NCI-H1092 (cell line): ENCODE measurements at places on chromosomes 6 and 20.

GRCh38 chr6:147117011-147117410 is 87.2 kb upstream of the STXBP5 start:
- DNase-seq = no peak

DNA sequence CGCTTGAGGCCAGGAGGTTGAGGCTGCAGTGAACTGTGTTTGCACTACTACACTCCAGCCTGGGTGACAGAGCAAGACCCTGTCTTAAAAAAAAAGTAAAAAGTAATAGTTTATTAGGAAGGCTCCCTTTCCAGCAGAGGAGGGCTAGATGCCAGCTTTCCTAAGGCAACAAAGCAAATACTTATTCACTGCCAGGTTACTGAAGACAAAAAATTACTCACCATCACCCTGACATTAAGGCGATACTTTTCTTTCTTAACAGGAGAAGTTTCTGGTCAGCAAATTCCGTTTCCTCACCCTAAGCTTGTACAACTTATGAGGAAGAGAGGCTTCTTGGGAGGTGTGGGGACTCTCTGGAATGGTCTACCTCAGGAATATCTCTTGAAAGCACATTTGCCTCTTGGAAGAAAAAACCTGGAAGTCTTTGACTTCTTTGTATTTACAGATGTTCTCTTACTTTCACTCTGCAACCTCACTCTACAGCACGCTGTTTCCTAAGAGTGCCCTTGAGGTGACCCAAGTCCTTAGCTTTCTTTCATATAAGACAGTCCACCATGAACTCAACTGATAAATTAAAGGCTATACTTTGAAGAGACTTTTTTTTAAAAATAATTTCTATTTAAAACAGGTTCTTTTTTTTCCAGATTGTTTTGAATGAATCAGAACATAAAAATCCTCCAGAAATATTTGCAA is 52.9 kb upstream of the TRAF3IP2 start:
- DNase-seq = no peak

GRCh38 chr20:4989570-4989969 is 11.7 kb downstream of the SLC23A2 start:
- DNase-seq = no peak

DNA sequence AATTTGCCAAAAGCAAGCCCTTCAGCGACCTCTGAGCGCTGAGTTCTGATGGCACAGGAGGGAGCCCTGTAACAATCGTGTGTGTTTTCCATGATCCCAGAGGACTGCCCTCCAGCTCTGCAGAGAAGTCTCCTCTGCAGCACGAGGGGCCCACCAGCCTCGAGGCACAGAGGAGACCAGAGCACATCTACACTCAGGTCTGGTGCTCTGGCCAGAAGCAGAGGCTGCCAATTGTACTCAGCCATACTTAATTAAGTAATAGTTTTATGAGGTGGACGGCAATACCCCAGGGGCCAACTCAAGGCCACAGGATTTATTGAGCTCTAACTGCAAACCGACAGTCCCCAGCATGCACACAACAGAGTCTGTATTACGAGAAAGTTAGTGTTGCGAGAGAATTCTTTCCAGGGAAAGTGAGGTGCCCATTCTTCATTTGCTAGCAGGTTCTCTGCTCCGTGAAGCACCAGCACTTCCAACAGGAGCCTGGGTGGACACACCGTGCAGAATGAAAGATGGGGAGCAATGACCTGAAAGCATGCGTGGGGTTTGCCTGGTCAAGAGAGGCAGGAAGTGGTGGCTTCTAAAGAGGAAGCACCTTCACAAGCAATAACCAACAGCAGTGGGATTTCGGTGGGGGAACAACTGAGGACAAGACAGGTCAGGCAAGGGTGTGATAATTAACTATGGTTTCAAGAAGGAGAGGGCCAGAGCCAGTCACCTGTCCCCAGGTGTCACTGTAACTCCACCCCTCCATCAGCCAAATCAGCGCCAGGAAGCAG is 92.8 kb upstream of the FOXC1 start:
- no peak for DNase-seq

DNA sequence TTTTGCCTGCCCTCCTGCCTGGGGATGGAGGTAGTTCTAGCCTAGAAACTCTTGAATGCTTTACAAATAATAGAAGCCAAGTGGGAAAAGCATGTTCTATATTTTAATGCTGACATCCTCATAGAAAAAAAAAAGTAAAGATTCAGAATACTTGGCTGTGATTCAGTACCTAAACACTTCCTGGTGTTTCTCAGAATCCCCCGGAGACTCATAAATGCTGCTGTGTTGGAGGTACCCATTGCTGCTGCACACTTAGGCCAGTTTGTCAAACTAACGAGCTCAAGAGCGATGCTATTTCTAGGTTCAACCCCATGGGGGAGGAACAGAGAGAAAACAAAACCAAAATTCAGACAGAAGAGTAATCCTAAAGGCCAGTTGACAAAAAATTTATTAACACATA is 38.8 kb upstream of the ZFP64 start:
- DNase-seq = no peak

DNA sequence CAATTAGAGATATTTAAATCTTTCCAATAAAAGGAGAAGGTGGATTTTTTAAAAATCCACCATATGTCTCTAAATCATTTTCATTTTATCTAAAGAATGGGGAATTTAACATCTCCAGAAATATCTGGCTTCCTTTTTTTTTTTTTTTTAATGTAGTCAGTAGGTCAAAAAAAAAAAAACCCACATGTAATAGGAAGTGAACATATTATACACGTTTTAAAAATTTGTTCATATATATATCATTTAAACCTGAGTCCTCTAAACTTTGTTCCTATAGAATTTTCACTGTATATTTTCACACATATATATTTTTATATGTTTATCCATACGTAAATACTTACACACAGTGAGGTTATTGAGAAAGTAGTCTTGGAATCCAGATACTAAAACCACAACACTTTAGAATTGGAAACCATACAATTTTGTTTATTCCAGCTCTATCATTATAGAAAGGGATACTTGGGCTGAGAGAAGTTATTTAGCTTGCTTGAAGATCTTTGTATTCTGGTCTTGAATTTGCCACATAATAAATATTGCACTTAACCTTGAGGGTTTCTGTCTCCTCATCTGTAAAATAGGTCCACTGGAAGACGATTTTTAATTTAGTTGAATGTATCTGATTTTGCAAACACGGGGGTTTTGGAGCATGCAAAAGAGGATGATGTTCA is 62.1 kb upstream of the ZNF217 start:
- no peak for DNase-seq

- DNase-seq = no peak
These were observed 842 bp downstream of the SLC25A27 start for GRCh38 chr6:46653439-46654195.

GRCh38 chr20:3543901-3544507 is 73.2 kb downstream of the ATRN start:
- DNase-seq = no peak

DNA sequence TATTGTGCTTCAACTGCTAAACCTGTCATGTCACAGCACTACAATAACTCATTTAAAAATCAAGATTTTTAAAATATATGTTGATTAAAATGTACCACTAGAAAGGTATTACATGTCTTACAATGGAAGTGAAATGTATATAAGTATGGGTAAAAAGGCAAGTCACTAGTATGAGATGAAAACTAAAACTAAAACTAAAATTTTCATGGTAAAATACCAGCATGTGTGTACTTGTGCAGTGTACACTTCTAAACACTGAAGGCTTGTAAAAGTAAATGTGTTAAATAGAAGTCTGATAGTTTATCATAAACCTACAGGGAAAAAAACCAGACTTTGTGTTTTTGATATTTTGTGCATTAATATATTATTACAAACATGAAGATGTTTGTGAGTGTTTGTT is 13.7 kb upstream of the TMEM244 start:
- no peak for DNase-seq

DNA sequence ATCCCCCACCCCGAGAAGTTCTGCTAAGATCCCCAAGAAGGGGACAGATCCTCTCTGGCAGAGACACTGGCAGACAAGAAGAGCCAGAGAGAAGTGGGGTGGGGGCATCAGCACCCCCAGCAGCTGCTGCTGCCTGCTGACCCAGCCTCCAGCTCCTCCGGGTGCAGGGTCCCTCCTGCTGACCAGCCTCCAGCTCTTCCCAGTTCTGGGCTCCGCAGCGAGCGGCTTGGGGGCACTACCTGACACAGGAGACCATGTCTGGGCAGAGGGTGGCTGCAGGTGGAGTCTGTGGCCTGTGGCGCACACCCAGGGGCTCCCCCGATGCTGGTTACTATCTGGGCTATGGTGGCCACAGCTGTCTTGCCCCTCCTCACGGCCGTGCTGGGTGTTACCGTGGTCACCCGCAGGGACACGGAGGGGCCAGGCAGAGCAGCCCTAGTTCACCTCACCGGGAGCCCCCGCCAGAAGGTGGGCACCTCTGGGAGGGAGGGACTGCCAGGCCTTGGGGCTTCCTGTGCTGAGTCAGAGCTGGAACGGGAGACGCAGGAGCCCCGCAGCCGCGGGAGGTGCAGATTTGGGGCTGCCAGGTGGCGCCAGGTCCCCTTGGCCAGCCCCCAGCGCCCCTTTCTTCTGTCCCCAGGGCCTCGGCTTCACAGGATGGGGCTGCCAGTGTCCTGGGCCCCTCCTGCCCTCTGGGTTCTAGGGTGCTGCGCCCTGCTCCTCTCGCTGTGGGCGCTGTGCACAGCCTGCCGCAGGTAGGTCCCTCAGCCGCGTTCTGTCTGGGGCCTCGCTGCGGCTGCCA is 630 bp downstream of the LIME1 start:
- DNase-seq = no peak

GRCh38 chr6:148596891-148597455 is 149.9 kb upstream of the UST start:
- no peak for DNase-seq

DNA sequence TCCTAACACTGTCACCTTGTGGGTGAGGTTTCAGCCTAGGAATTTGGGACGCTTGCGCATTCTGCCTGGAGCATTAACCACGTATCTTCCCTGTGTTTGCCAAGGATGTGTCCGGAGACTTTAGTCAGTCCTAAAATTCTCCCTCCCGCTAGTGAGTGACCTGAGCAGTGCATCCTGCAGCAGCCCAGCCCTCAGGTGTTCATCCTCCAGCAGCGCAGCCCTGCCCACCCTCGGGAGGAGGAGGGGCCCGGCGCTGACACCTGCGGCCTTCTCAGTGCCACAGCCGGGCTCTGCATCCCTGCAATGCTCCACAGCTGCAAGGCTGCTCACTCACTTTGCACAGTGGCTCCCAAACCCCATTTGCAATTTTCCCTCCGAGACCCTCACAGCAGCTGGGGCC is 79.5 kb downstream of the ERMARD start:
- DNase-seq = no peak

GRCh38 chr20:59804871-59805665 is 128.4 kb downstream of the SYCP2 start:
- no peak for DNase-seq

DNA sequence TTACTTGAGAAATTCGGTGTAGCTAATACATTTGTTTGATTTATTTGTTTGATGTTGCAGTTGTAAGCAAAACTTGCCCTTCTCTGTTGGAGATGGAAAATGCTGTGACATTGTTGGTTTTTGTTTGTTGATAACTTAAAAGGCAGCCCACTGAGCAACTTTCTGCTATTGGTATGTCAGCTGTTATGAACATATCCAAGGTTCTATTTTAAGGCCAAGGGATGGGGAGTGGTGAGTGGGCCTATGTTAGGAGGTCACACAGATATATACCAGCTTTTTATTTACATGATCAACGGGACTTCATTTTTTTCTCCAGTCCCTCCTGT is 5.7 kb downstream of the QKI start:
- no peak for DNase-seq

DNA sequence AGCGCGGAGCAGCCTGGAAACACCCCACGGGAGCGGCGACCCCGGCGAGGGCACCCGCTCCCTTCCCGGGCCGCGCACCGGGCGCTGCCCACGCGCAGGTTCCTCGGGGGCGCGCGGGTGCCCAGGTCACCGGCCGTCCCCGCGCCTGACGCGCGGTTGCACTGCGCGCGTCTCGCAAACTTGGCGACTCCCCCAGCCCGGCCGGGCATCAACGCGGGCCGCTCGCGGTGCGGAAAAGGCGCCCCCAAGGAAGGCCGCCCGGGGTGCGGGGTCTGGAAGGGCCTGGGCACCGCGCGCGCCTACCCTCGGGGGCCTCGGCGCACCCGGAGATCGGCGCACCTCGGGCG is 555 bp upstream of the ZBTB46 start:
- no peak for DNase-seq

GRCh38 chr6:166005401-166005943 is 162.2 kb downstream of the TBXT start:
- DNase-seq = no peak

DNA sequence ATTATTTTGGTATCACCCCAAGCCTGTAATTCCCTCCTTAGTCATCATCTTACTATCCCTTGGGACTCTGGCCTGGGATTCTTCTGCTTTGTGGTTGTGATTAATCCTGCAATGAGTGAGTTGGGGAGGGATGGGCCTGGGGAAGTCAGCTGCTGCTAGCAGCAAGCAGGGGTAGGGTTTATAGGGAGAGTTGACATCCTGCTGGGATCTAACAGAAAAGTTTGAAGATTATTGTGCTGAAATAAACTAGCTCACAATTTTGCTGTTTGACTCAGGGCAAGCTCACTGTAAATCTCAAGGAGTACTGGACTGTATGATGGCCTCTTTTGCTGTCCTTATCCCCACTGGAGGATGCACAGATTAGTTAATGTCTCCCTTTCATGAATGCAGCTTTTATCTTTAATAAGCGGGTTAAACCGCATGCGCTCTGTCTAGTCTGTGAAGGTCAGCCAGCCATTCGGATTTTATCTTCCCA is 83.4 kb downstream of the JARID2 start:
- no peak for DNase-seq

DNA sequence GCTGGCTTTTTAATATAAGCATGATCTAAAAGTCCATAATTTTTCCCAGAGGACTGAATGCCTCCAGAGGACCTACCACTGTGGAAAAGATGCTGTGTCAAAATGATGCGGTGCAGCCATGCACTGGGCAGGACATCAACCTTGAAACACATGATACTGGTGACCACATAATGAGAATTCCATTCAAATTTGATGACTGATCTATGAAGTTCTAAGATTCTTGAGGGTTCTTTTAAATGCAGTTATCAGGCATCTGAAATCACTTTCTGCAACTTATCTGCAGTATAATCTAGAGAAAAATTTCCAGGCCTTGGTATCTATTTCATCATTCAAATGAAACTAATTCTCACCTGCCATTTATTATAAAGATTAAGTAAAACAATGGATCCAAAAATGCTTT is 15.0 kb upstream of the MARCKS start:
- no peak for DNase-seq

GRCh38 chr6:36015666-36016065 is 8.8 kb downstream of the SLC26A8 start:
- DNase-seq = no peak

GRCh38 chr20:48326868-48327267 is 500.9 kb downstream of the PREX1 start:
- no peak for DNase-seq
